Kidney (tissue), 22 donors: ENCODE measurements at places on chromosomes 1 and 21.

DNA sequence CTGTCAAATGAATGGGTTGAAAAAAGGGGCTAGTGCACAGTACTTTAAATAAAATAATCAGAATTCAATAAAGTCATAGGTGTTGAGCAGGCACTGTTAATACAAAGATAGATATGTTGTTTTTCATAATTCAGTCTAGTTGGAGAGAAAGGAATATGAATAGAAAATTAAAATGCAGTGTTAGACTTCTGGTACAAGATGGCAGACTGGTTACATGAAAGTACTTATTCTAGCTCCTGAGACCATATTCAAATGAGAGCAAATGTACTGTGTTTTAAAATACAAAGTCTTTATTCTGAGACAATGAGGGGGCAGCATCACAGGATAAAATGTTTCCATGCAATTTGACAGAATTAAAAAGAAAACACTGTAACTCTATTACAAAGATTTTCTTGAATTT lies 542.1 kb downstream of the COL11A1 start:
- no peak for DNase-seq

- DNase-seq, result no peak
Observed at GRCh38 chr1:227915564-227916553, 31.9 kb downstream of the WNT9A start.

DNA sequence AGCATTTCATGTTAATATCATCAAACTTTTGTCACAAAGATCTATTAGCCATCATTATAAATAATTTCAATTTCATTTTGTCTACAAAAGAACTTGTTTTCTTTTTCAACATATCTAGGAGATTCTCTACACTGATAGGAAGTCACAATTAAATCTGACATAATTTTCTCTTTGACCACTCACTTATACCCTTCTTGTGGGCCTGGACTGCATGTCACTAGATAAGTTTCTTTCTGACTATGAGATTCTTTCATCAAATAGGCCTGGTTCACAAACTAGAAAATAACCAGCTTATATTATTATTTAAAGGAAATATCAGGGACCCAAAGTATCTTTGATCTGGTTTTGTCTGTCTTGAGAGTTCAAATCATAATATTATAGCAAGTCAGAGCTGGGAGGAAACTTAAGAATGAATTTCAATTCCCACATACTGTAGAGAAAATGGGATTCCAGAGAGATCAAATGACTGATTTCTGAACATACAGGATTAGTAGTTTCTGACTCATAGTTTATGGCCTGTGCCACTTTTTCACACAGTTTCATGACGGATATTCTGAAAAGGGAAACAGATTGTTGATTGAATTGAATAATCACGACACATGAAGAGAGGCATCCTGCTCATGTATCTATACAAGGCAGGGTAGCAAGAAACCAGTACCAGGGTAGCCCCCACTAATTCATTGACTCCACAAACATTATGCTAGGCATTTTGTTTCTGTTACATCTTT lies 355.8 kb downstream of the GPATCH2 start:
- no peak for DNase-seq

DNA sequence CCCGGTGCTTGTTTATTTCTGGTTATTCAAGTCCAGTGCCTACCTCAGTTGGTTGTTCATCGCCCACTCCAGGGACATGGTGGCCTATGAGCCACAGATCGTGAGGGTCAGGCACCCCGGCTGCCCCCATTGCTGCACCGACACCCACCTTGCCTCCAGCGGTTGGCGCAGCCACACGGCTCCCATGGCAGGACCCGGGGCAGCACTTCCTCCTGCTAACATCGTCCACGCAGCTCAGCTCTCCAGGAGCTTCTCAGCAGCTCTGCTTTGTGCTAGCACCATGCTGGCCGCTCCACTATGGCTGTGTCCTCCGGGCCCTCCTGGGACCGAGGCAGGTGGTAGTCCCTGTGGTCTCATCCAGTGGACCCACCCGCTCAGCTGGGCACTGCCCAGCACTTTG lies 13.9 kb upstream of the PRKCZ start:
- DNase-seq, result no peak

DNA sequence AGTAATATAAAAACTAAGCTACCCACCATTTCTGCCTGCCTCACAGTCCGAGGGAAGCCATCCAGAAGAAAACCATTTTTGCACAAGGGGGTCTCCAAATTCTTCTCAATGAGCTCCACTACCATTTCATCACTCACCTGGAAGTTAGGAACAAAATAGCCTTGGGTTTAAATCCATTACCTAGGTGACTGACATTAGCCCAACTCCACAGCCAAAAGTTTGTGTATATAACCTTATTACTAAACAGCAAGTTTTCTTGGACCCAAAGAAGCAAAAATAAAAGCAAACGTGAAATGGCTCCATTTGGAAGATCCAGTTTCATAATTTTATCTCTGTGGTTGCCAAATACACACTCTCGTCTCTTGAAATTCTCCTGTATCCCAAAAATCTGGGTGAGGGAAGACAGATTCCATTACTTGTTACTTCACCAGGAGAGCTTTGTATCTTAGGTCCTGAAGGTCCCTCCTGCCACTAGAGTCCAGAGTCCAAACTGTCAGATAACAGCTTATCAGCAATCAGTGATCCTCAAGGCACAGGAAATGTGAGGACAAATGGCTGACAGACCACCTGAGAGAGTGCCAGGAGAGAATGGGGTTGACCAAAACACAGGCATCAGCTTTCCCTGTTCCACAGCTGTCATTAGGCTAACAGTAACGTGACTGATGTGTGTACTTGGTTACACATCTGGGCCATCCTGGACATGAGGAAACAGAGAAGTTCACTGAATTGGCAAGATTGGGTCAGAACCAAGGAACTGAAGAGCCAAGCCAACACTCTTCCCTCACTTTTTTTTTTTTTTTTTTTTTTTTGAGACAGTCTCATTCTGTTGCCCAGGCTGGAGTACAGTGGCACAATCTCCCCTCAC lies 14.9 kb downstream of the AK2 start:
- DNase-seq, result no peak

DNA sequence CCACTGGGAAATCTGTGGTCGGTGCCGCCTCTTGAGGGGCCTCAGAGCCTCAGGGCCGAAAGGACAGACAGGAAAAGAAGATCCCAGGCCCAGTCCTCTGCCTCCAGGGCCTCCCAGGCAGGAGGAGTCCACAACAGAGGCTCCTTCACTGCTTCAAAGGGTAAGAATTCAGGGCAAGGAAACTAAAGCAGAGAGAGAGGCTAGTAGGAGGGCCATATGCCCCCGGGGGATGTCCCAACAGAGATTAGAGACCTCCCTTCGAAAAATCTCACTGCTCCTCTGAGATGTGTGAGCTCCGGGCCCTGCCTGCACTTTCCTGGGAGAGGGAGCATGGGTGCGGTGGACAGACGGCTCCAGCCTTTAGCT lies 465.9 kb downstream of the NPHP4 start:
- DNase-seq, result no peak

- DNase-seq, result no peak
Observed at GRCh38 chr1:64875101-64875500, 91.2 kb downstream of the JAK1 start.

GRCh38 chr1:153505576-153505975 lies 30.2 kb downstream of the S100A6 start:
- no peak for DNase-seq

DNA sequence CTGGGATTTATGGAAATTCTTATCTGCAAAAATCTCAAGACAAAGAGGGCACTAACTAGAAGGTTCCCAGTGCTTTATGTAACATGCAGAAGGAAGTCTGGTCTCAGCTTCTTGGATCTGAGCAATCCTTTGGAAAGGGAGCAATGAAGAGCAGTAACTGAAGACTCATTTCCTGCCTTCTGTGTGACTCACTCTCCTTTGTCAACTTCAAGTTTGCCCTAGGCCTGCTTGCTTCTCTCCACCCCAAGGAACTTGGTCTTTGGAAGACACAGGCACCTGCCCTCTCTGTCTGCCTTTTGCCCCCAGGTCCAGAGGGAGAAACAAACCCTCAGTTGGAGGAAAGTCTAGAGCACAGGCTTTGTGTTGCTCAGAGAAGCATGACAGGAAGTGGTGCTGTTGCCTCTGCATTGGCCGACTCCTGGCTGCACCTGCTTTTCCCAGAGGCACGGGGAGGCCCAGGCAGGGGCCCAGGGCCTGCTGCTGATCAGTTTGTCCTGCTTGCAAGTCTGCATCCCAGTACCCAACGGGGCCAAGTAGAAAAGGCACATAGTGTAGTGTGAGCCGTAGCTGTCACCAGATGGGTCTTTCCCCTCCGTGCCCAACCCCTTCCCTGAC lies 137.2 kb downstream of the DHRS3 start:
- DNase-seq, result peak; percentile 50

DNA sequence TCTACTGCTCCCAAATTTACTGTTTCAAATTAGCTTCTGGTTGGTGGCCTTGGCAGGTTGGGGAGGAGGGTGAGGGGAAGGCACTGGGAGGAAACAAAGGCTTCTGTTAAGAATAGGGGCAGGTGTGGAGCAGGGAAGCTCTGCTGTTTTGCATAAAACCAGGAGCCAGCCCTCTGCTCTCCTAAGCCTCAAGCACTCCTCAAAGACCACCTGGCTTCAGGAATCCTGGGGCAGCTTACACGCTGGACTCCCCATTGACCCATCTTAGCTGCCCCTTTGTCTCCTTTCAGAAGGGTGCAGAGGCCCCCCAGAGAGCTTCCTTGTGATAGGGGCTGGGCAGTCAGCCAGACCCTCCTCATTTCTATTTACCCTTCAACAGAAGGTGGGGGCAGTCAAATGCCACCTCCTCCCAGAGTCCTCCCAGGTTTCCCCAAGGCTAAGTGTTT lies 11.5 kb upstream of the DHRS3 start:
- no peak for DNase-seq

GRCh38 chr1:172754609-172755008 lies 95.7 kb downstream of the FASLG start:
- no peak for DNase-seq

DNA sequence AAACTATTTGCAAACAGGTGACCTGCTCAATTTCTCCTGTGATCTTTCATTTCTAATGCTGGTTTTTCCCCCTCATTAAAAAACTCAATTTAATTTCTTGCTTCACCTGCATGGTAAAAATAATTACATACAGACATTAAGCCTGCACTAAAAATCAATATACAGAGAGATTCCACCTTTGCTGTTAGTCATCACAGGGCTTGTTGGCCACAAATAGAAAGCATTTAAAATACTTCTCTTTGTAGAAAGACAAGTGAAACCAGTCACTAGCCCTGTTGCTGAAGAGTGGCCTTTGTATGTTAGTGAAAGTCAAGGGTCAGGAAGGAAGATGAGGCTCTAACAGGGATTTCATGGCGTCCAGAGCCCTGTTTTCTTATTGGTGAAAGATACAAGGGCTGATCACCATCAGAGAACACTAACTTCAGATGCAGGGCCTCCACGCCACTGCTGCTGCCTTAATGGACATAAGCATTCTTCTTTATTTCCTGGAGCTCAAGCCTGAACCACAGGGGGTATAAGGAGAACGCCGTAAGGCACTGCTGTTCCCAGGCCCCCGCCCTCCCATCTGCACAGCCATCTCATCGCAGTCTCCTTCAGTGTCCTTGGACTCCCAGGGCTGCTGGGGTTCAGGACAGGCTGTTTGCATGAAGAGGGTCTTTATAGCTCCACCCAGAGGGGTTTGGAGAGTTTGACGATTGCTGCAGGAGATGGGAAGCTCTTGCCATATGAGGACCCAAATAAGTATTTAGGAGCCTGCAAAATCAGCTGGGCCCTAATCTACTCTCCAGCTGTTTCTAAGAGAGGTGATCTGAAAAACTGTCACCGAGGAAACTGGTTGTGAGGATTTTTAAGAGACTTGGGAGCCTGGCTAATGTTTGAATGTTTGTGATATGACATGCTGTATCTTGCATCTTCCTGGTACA lies 117.3 kb upstream of the IRF2BP2 start:
- no peak for DNase-seq

DNA sequence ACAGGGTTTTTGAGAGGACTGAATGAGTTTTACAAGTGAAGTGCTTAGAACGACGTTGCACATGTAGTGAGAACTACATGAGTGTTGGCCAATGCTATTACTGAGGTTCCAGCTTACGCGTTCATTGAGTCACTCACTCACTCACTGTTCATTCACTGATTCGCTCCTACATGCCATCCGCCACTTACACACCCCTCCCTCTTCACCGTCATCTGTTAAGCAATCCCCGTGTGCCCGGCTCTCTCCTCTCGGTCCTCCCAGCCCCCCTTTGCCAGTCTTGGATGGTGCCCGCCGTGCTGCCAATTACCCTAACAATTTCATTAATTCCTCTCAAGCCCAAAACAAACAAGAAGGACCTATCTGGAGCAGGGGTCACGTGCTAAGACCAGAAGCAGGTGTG lies 27.3 kb upstream of the EPHA2 start:
- no peak for DNase-seq

- DNase-seq, result no peak
Observed at GRCh38 chr1:36871146-36871971, 163.0 kb downstream of the GRIK3 start.

GRCh38 chr1:151967091-151967490 lies 26.6 kb downstream of the S100A10 start:
- no peak for DNase-seq

- DNase-seq, result no peak
Observed at GRCh38 chr1:30901798-30902581, 6.6 kb downstream of the SDC3 start.

- DNase-seq, result no peak
Observed at GRCh38 chr1:85351202-85351828, 74.9 kb upstream of the BCL10 start.

GRCh38 chr1:47210666-47211065 lies 20.8 kb upstream of the PDZK1IP1 start:
- no peak for DNase-seq

DNA sequence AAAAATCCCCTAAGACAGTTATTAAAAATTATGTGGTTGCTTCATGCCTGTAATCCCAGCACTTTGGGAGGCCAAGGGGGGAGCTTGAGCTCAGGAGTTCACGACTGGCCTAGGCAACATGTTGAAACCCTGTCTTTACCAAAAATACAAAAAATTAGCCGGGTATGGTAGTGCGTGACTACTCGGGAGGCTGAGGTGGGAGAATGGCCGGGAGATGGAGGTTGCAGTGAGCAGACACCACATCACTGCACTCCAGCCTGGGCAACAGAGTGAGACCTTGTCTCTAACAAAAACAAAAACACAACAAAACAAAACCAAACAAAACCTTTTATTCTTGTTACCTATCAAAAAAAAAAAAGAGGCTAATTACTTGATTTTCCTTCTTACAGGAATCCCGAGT lies 2.1 kb downstream of the ELK4 start:
- no peak for DNase-seq
